Activated CD8-positive, alpha-beta memory T cell treated with anti-CD3 and anti-CD28 coated beads for 24 hours (primary cell): ENCODE measurements at places on chromosomes 1 and 21.

- DNase-seq = no peak
Measured at GRCh38 chr1:222167111-222167510, 380.8 kb downstream of the HHIPL2 start.

- DNase-seq = no peak
Measured at GRCh38 chr21:14533499-14534428, 12.4 kb downstream of the SAMSN1 start.

- no peak for DNase-seq
Measured at GRCh38 chr1:117076648-117077047, 16.5 kb downstream of the TTF2 start.

GRCh38 chr1:160076295-160076694, 5.0 kb upstream of the KCNJ9 start:
- no peak for DNase-seq

- DNase-seq = no peak
Measured at GRCh38 chr21:46265736-46266525, 19.5 kb downstream of the MCM3AP start.
